ENCODE measurements at places on chromosomes 16 and 17. TPM values are rescaled to one million over a fixed set of nuclear protein-coding genes. Genes with fewer than 3 reads are reported as not detected.

Gene CCL7
- 3.4 TPM for total RNA-seq

Gene NPIPA5
- total RNA-seq, result 4.2 TPM

Gene VMO1
- total RNA-seq, result 1.8 TPM

Gene KRTAP1-1
- not detected for total RNA-seq

Gene IL21R
- total RNA-seq, result 0.14 TPM

Gene NAGS
- 1.4 TPM for total RNA-seq

Gene TBC1D3H
- not detected for total RNA-seq

Gene ASPHD1
- 9.2 TPM for total RNA-seq

Gene BCAR1
- 169 TPM for total RNA-seq

Gene ST6GALNAC2
- 1.3 TPM for total RNA-seq

Gene SLC38A8
- total RNA-seq, result not detected

Gene TMEM220
- total RNA-seq, result 1.6 TPM

Gene ZSCAN10
- total RNA-seq, result not detected

Gene CACNG4
- total RNA-seq, result not detected

Gene EVPLL
- total RNA-seq, result not detected

Gene ETV4
- total RNA-seq, result 26.1 TPM

Gene RNF43
- not detected for total RNA-seq

Gene KREMEN2
- total RNA-seq, result not detected

Gene MYCBPAP
- total RNA-seq, result 0.44 TPM

Gene MLKL
- total RNA-seq, result 14.9 TPM

Gene PRR29
- total RNA-seq, result 0.14 TPM

Gene ABCC11
- under 0.01 TPM for total RNA-seq

Gene NOMO2
- total RNA-seq, result 197 TPM

Gene OR4D1
- total RNA-seq, result not detected

Gene KRT39
- 0.43 TPM for total RNA-seq

Gene RDM1
- not detected for total RNA-seq

Data from placental pericyte (primary cell).